GM18507 (cell line): ENCODE measurements at places on chromosomes 5 and 9.

- no peak for DNase-seq
These were observed 42.2 kb upstream of the EGFL7 start for GRCh38 chr9:136620441-136621018.

GRCh38 chr5:168606562-168606961, 27.4 kb upstream of the PANK3 start:
- DNase-seq: no peak

DNA sequence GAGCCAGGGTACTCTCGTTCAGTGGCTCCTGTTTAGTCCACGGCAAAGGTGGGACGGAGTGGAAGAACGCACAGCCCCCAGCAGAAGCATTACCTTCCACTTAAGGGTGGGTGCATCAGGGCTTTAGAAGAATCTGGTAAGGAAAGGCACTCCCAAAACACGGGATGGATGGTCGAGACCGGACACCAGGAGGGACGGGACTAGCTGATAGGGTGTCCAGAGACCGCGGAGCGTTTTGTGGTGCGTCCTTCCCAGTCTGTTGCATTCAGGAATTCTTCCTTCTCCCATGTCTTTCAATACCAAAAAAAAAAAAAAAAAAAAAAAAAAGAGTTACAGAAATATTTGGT, 545 bp upstream of the CTSV start:
- no peak for DNase-seq

DNA sequence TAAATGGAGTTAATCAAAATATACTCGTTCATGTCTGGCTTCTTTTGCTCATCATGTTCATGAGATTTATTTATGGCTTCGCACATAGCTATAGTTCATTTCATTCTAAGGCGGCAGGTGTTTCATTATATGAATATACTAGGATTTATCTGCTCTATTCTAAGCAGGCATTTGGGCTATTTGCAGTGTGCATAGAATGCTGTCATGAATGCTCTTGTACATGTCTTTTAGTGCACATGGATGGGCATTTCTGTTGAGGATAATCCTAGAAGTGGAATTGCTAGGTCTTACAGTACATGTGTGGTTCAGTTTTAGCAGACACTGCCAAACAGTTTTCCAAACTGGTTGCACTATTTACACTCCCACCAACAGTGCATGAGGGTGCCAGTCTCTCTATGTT, 285.3 kb upstream of the ADRA1B start:
- no peak for DNase-seq

- no peak for DNase-seq
These were observed 172.2 kb upstream of the SGCD start for GRCh38 chr5:156154757-156155156.

GRCh38 chr5:119367502-119368237, 11.9 kb downstream of the TNFAIP8 start:
- DNase-seq: no peak

GRCh38 chr5:160159991-160160792, 40.9 kb upstream of the PWWP2A start:
- no peak for DNase-seq
